ENCODE measurements at places on chromosomes 7 and 10. TPM values are rescaled to one million over a fixed set of nuclear protein-coding genes. Genes with fewer than 3 reads are reported as not detected.

The SCART1 gene
- 0.94 TPM for total RNA-seq

DNA sequence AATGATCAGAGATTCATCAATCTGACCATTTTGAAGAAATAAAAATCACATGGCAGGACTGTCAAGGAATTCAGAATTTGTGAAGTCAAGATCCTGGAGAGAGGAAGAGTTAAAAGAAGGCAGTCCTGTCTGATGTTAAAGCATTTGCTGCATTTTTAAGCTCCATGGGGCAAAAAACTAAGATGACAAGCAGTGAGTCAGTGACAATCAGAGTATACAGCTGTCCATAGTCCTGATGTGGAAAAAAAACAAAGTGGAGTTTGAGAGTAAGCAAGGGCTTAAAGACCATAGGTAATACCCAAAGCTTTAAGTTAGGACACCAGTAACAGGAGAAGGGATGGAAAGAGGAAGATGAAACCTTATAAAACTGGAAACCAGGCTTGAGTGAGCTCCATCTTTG, 412.7 kb upstream of the ANKRD30A start:
- DNase-seq: no peak
- H3K36me3 ChIP-seq: no peaks in the 10 kb centered on the region
- no peak overlapping the region for H3K27ac ChIP-seq
- H3K4me3 ChIP-seq: no peak overlapping the region
- no peaks in the 10 kb centered on the region for H3K27me3 ChIP-seq
- no peaks in the 10 kb centered on the region for H3K4me1 ChIP-seq

DNA sequence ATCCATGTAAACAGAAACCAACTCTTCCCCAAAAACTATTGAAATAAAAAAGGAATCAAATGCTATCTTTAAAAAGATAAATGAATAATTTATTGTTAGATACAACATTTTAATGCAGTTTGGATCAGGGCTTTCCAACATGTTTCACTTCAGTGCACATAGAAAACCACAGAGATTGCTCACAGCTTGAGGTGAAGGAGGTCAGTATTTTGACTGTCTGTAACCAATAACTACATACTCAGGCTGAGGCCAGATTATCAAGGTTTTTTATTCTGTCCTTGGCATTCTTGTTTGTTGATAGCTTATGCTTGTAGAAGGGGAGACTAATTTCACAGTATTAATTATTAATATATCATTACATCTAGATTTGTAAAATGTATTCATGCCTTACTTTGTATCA, 195.5 kb downstream of the PRKG1 start:
- no peak for DNase-seq
- no peaks in the 10 kb centered on the region for H3K4me1 ChIP-seq
- H3K4me3 ChIP-seq: no peak overlapping the region
- H3K27me3 ChIP-seq: no peaks in the 10 kb centered on the region

The HOXA7 gene
- total RNA-seq: 0.57 TPM

The BHLHA15 gene
- total RNA-seq: not detected

GRCh38 chr7:87543623-87544022, 57.1 kb downstream of the ABCB1 start:
- H3K27me3 ChIP-seq: no peaks in the 10 kb centered on the region
- H3K36me3 ChIP-seq: no peaks in the 10 kb centered on the region
- DNase-seq: no peak
- H3K27ac ChIP-seq: no peak overlapping the region

- H3K27ac ChIP-seq: no peak overlapping the region
- no peak overlapping the region for H3K4me3 ChIP-seq
- DNase-seq: no peak
Observed at GRCh38 chr10:7457478-7458316, 46.9 kb upstream of the SFMBT2 start.

DNA sequence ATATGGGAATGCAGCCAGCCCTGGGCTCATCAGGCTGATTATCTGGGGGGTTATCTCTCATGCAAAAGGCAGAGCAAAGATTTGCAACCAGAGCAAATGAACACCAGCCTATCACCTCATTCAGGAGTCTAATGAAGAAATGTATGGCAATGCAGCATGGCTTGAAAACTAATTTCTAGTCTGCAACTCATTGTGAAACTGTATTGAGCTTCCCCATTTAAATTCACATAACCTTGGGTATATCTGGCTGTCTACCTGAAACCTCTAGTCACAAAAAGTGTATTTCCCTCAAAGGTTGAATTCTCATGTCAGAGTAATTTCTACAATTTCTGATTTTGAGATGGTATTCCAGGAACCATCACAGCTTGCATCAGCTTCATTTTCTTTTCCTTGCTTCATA, 240.0 kb downstream of the SDHAF3 start:
- H3K27me3 ChIP-seq: no peaks in the 10 kb centered on the region
- H3K27ac ChIP-seq: no peak overlapping the region
- no peak overlapping the region for H3K4me3 ChIP-seq
- no peaks in the 10 kb centered on the region for H3K4me1 ChIP-seq
- no peaks in the 10 kb centered on the region for H3K36me3 ChIP-seq
- no peak for DNase-seq

The PVRIG gene
- total RNA-seq: 52.3 TPM

DNA sequence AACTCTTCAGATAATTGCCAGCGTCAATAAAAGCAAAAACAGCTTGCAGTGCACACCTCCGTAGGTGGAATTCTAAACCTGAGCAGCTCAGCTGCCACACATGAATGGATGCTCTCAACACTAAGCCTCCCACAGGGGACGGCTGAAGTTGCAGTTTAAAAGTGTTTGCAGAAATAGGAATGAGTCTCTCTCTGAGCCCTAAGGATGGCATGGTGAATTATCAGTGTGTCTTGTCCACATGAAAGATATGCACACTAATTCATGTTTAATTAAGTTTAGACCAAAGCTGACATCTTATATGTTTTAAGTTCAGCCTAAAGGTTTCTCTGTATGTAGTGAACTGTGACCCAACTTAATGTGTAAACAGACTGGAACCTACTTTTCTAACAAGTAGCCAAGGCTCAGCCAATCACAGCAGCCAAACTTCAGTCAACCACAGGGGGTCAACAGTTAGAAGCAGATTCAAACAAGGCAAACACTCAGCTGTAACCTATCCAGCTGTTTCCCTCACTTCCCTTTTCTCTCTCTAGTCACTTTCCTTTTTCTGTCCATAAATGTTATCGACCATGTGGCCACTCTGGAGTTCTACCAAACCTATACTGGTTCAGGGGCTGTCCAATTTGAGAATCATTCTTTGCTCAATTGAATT, 38.1 kb downstream of the CTTNBP2 start:
- H3K27ac ChIP-seq: no peak overlapping the region
- H3K27me3 ChIP-seq: no peaks in the 10 kb centered on the region
- no peak for DNase-seq

- peak overlapping the region; percentile 24 for H3K4me3 ChIP-seq
- peaks cover 93% of the 10 kb centered on the region for H3K27me3 ChIP-seq
- DNase-seq: no peak
- no peaks in the 10 kb centered on the region for H3K36me3 ChIP-seq
Observed at GRCh38 chr7:129781928-129782817, 170.6 kb downstream of the UBE2H start.

The UCN3 gene
- total RNA-seq: 0.19 TPM

The FAM13C gene
- 3.9 TPM for total RNA-seq

DNA sequence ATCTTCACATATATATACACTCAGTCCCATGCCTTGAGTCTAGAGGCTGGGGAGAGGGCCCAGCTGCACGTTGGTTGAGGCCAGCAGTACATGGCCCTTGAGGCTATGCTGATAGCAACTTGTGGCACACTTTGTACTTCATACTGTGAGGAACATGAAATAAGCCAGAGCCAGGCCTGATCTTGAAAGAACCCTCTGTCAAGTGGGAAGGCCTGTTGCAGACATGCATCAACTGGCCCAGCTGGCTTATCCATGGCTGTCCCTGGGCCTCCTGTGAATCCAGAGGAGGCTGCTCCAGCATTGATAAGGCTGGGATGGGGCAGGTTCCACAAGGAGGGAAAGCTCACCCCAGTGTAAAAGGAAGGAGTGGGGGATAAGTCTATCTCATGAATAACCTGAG, 140.4 kb downstream of the NRF1 start:
- no peak for DNase-seq
- H3K4me1 ChIP-seq: no peaks in the 10 kb centered on the region
- H3K36me3 ChIP-seq: peaks cover 44% of the 10 kb centered on the region
- no peak overlapping the region for H3K27ac ChIP-seq

The CLRN3 gene
- total RNA-seq: 0.05 TPM

DNA sequence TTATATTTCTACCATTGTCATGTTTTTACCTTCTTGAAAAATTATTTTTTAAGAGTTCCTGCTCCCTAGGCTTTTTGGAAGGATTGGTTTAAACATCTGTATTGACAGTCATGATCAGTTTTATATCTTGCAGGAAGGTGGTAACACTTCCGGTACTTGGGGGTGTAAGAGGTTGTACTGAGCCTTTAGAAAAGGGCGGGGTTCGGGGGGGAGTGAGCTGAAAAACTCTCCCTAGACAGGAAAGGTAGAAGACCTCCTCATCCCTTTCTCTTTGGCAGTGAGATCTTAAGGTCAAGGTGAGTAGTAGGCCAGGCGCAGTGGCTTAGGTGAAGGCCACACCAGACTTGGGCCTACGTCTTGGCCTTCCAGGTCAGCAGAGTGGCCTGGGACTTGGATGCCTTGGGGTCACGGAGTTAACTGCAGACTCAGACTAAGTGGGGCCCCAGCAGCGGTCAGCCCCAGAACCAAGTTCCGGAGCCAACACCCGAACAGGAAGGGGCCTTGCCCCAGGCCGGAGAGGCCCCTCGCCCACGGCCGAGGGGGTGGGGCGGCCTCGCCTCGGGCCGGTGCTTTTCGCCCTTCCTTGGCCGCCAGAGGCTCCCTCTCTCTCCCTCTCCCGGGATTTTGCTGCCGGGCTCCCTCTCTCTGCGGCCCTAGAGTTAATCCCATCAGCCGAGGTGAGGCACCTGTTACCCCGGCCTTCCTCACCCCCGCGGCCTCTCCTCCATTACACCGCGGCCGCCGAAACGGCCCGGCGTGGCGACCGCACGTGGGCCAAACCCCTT, at the start of gene PPP1R9A:
PPP1R9A (plus strand) TSS at position 569 of the 785 bp plus-strand sequence. CDS start 2,520 bp downstream, outside the sequence.
- no peaks in the 10 kb centered on the region for H3K36me3 ChIP-seq
- no peaks in the 10 kb centered on the region for H3K4me1 ChIP-seq
- DNase-seq: no peak
- peaks cover 25% of the 10 kb centered on the region for H3K27me3 ChIP-seq
- H3K27ac ChIP-seq: no peak within 1 kb of the TSS
- H3K4me3 ChIP-seq: peak within 1 kb of the TSS; percentile 26

DNA sequence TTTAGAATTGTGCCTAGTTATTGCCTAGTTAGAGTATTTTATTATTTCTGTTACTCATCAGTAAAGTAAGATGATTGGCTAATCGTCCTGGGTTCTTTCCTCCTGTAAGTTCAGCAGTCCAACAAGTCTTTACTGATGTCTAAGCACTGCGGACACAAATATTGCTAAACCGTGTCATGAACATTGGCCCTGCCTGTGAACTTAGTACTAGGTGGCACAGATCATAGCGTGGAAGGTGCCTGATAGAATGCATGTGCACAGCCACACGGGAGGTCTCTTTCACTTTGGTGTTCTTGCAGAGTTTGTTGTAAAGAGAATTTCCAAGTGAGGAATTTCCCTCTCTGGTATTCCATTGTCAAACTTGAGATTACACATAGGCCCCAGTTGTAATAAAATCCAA, 38.0 kb downstream of the RBM33 start:
- H3K27ac ChIP-seq: no peak overlapping the region
- peaks cover 55% of the 10 kb centered on the region for H3K36me3 ChIP-seq
- no peak for DNase-seq
- H3K27me3 ChIP-seq: no peaks in the 10 kb centered on the region
- peaks cover 4% of the 10 kb centered on the region for H3K4me1 ChIP-seq

GRCh38 chr10:109958059-109958458, 34.7 kb upstream of the XPNPEP1 start:
- H3K27me3 ChIP-seq: no peaks in the 10 kb centered on the region
- H3K27ac ChIP-seq: no peak overlapping the region
- H3K36me3 ChIP-seq: no peaks in the 10 kb centered on the region
- no peak for DNase-seq

- no peak for DNase-seq
- H3K4me1 ChIP-seq: no peaks in the 10 kb centered on the region
- H3K27me3 ChIP-seq: no peaks in the 10 kb centered on the region
- no peak overlapping the region for H3K27ac ChIP-seq
- H3K36me3 ChIP-seq: no peaks in the 10 kb centered on the region
Observed at GRCh38 chr10:132259702-132260482, 47.9 kb downstream of the STK32C start.

DNA sequence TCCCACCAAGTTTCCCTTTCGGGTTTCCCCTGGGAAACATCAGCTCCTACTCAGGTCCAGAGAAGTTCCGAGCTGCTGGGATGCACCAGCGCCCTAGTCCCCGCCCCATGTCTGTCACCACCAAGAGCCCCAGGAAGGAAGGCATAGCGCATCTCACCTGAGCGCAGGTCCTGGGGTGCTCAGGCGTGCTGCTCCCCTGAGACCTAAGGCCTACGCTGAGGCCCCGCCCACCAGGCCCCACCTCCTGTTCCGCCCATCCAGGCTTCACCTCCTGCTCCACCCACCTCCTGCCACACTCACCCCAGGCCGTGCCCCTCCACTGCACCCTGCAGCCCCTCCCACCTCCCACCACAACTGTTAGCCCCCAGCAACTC, 1.2 kb upstream of the TFR2 start:
- peak; percentile 28 for DNase-seq
- H3K4me1 ChIP-seq: no peaks in the 10 kb centered on the region
- H3K36me3 ChIP-seq: no peaks in the 10 kb centered on the region
- peaks cover 30% of the 10 kb centered on the region for H3K27me3 ChIP-seq

- H3K36me3 ChIP-seq: no peaks in the 10 kb centered on the region
- H3K4me1 ChIP-seq: peaks cover 51% of the 10 kb centered on the region
- H3K27me3 ChIP-seq: no peaks in the 10 kb centered on the region
Observed at GRCh38 chr10:13715100-13715499, 128.3 kb downstream of the PRPF18 start.

DNA sequence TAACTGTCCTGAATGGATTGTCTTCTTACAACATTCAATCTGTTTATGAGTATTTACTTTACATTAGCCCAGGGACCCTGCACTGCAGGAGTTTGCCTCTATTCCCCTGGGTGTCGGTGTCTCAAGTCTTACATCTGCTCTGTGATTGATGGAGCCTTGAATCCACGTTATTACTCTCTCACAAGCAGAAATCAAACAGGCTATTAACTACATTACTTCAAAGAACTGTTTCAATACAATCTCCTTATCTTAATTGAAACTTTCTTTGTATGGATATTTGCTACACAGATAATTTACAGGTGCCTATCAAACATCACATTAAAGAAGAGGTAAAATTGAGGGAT, 3.1 kb upstream of the ARID5B start:
- peaks cover 2% of the 10 kb centered on the region for H3K4me1 ChIP-seq
- no peak overlapping the region for H3K4me3 ChIP-seq
- no peak overlapping the region for H3K27ac ChIP-seq
- DNase-seq: no peak
- no peaks in the 10 kb centered on the region for H3K36me3 ChIP-seq

- H3K27ac ChIP-seq: no peak overlapping the region
- no peak overlapping the region for H3K4me3 ChIP-seq
- DNase-seq: no peak
- peaks cover 6% of the 10 kb centered on the region for H3K4me1 ChIP-seq
- peaks cover 15% of the 10 kb centered on the region for H3K36me3 ChIP-seq
Observed at GRCh38 chr10:131928248-131929095, 27.7 kb downstream of the PPP2R2D start.

The FGF8 gene
- 0.14 TPM for total RNA-seq

The CPXM2 gene
- total RNA-seq: 5.8 TPM

- no peak overlapping the region for H3K4me3 ChIP-seq
- H3K4me1 ChIP-seq: no peaks in the 10 kb centered on the region
- DNase-seq: no peak
- H3K27me3 ChIP-seq: no peaks in the 10 kb centered on the region
- H3K36me3 ChIP-seq: peaks cover 3% of the 10 kb centered on the region
Observed at GRCh38 chr7:112293416-112293815, 86.9 kb downstream of the ZNF277 start.
